ENCODE measurements at places on chromosomes 4 and X.

DNA sequence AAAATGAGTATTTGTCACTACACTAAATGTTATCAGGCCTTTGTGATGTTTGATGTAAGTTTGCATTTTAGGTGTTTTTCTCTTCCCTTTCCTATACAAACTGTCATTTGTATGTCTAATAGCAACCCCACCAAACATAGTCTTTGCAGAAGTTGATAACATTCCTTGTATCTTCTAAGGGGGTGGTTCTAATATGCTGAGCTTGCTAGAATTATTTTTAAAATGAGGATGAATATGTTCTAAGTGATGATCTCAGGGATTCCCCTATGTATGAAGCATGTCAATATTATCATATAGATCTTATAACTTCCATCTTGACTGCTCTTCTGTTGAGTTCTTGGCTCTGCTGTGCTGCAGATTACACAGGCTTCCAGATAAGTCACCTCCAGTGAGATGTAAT lies 3.1 kb downstream of the CHM start:
- DNase-seq: no peak

DNA sequence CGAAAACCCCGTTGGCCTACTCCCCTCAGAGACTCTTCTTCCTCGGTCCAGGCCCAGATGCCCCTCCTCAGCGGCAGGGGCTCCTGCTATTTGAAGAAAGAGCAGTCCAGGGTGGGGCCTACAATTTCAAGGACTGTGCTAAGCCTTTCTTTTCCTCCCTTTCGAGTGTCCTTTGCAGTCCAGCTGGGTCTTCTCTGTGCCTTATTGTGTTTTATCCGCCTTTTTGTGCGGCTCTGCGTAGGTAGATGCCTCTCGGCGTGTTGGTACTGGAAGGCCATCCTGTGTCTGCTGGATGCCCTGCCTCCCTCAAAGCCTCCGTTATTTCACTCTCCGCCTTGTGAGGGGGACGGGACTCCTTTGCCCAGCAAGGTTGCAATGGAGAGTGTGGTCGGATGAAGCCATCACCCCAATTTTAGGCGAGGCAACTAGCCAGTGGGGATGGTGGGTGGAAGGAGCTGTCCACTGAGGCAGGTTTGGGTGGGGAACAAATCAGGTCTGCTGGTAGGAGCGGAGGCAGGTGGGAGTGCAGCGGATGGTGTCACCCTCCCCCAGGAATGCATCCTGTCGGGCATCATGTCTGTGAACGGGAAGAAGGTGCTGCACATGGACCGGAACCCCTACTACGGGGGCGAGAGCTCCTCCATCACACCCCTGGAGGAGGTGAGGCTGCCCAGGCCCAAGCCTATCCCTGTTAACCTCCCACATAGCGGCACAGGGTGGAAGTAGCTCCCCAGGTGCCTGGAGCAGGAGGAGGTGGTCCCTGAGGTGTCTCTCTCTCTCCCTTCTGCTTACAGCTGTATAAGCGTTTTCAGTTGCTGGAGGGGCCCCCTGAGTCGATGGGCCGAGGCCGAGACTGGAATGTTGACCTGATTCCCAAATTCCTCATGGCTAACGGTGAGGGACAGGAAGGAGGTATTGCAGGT lies 1.3 kb downstream of the GDI1 start:
- no peak for DNase-seq

GRCh38 chr4:48431401-48431800 lies 51.7 kb upstream of the SLC10A4 start:
- DNase-seq: no peak

- DNase-seq: peak; percentile 39
These were observed 82.9 kb downstream of the LAS1L start for GRCh38 chrX:65451663-65452062.

DNA sequence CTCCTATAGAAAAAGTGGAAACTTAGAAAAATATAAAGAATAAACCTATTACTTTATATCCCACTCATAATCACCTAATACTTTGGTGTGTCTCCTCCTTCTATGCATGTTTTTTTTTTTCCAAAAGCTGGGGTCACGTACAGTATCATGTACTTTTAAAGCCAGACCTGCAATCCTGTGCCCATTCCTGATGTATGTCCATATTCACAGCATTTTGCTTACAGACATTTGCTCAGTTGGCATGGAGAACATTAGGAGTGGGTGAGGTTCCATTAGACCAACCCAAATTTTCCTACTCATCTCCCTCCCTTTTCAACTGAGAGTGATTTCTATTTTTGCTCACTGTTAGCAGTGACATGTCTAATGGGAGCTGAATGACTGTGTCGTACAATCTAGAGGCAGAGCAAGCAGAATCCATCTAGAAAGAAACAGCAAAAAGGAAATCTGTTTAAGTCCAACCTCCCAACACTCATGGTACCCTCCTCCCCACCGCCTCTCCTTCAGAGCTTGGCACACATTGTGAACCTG lies 195.6 kb upstream of the KLF3 start:
- no peak for DNase-seq

GRCh38 chr4:51842167-51842553 lies 793 bp upstream of the DCUN1D4 start:
- peak; percentile 3 for DNase-seq

- DNase-seq: no peak
These were observed at the start of gene DGKK for GRCh38 chrX:50470103-50471031. Gene DGKK, minus strand, starts transcription at chrX:50470825. Its CDS starts 147 bp downstream, at chrX:50470678.

- DNase-seq: no peak
These were observed 9.2 kb upstream of the VAMP7 start for GRCh38 chrX:155871934-155872333.

- no peak for DNase-seq
These were observed 116.0 kb downstream of the SNCA start for GRCh38 chr4:89720981-89721380.

DNA sequence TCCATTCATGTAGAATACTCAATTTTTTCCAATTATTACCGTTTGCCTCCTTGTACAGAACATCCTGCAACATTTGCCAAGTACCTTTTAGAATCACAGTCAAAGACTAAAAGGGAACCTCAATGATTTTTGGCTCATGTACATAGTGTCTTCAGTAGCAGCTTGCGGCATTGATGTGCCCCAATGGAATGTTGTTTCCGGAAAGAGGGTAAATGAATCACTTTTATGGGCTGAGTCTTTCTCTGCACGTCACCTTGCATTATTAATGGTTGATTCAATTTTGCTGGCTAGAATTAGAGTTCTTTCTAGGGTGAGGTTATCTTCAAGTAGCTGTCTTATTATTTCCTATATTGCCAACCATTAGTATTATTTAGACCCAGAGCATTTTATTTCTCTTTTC lies 116.9 kb upstream of the GABRA2 start:
- DNase-seq: no peak

DNA sequence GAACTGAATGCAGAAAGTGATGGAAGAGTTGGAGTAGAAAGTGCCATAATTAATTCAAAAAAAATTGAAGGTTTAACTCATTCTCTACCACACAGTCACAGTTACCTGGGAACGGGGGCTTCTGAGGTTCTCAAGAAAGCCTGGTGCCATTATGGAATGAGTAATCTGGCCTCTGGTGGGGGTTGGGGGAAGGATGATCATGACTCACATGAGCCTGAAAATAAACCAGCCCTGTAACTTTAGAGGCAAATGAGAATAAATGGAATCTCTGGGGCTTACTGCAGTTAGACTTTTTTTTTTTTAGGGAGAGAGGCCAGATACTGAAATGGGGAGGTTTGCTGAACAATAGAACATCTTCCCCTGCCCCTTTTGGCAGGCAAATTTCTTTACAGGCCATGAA lies 55.3 kb downstream of the SOD3 start:
- peak; percentile 1 for DNase-seq

DNA sequence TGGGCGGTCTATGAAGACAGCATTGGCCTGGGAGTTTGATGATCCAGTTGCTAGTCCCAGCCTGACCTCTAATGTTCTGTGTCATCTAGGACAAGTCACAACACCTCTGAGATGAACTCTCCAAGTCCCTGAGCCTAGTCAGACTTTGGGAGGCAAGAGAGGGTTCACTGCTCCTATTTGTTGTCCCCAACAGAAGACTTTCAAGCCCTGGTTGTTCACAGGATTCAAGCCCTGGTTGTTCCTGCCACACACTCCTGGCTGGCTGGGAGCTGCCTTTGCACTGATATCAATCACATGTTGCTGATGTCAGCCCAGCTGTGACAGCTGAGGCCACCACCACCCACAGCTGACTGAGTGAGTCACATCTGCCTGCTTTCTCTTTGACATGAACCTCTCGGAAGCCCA lies 253.2 kb upstream of the RASGEF1B start:
- peak; percentile 72 for DNase-seq

DNA sequence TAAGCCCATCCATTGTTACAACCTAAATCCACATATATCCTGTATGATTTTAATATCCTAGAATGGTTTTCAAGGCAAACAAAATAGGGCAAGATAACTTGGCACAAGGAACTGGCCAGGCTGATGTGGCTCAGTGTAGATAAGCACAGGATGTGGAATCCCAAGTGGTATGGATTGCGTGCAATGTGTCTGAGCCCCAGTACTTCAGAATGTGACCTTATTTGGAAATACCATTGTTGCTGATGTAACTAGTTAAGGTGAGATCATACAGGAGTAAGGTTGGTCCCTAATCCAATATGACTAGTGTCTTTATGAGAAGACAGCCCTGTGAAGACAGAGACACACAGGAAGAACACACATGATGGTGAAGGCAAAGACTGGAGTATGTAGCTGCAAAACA lies 72.4 kb downstream of the IL21 start:
- DNase-seq: peak; percentile 41

GRCh38 chrX:23756165-23756564 lies 13.1 kb upstream of the ACOT9 start:
- peak; percentile 75 for DNase-seq

DNA sequence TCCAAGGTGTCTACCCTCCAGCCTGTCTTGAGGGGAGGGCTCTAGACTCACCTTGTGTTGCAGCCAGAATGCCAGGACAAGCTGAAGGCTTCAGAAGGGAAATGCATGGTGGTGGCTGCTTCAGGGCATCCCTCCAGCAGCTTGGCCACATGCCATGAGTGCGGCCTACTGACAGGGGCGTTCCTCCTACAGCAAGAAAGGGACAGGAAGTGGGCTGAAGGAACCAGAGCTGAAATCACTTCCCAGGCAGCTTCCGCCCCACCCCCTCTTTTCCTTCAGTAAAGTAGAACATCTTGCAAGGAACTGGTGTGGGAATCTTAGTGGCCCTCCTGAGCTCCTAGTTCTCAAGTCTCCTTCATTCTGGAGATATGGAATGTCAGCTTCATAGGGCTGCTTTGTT lies 167.5 kb upstream of the DGKK start:
- no peak for DNase-seq

- DNase-seq: peak; percentile 6
These were observed 46.5 kb downstream of the RFC1 start for GRCh38 chr4:39319676-39320075.

- DNase-seq: peak; percentile 55
These were observed 126.6 kb downstream of the PPP4R3C start for GRCh38 chrX:27336466-27337091.

DNA sequence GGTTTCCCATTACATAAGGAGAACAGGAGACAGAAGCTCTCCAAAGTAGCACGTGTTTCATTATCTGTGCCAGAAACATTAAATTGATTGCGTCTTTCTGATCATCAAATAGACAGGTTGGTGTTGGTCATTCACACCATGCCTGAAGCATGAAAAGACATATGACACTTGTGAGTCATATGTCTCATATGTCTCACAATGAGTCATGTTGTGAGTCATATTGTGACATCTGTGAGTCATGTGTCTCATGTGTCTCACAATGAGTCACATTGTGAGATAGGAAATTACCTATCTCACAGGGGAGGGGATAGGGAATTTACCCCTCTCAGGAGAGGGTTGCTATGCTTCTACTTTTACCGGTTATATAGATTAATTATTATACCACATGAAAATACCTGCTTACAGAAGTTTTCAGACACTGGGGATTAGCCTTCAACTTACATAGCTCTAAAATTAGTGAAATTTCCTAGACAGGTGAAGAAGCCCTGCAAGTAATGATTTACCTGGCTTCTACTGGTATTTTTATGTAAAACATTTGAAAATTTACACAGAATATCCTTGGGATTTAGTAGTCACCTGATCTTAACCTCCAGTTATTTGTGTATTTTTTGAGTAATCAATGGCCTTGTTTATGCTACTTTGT lies 80.8 kb downstream of the NPFFR2 start:
- DNase-seq: peak; percentile 83

DNA sequence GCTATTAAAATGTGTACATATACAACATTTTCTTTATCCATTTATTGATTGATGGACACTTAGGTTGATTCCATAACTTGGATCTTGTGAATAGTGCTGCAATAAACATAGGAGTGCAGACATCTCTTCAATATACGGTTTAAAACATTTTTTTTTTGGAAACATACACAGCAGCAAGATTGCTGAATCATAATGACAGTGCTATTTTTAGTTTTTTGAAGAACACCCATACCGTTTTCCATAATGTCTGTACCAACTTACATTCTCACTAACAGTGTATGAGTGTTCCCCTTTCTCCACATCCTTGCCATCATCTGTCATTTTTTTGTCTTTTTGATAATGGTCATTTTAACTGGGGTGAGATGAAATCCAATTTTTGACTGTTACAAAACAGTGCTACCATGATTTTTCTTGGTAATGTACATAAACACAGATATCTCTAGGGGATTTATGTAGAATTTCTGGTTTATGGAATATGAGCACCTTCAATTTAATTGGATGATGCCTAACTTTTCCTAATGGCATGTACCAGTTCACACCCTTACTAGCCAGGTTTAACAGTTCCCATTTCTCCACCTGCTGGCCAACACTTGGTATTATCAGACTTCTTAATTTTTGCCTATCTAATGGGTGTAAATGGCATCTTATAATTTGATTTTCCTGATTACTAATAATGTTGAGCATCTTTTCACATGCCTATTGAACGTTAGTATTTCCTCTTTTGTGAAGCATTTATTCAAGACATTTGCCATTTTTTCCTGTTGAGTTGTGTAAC lies 21.0 kb upstream of the TMSB15B start:
- DNase-seq: peak; percentile 30
